ENCODE measurements at places on chromosomes 2 and 18.

DNA sequence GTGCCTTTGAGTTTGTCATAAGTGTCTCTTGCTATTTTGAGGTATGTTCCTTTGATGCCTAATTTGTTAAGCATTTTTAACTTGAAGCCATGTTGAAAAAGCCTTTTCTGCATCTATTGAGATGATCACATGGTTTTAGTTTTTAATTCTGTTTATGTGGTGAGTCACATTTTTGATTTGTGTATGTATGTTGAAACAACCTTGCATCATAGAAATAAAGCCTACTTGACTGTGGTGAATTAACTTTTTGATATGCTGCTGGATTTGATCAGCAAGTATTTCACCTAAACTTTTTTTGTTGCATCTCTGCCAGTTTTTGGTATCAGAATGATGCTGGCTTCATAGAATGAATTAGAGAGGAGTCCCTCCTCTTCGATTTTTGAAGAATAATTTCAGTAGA, 469.7 kb downstream of the CDH2 start:
- DNase-seq = no peak

DNA sequence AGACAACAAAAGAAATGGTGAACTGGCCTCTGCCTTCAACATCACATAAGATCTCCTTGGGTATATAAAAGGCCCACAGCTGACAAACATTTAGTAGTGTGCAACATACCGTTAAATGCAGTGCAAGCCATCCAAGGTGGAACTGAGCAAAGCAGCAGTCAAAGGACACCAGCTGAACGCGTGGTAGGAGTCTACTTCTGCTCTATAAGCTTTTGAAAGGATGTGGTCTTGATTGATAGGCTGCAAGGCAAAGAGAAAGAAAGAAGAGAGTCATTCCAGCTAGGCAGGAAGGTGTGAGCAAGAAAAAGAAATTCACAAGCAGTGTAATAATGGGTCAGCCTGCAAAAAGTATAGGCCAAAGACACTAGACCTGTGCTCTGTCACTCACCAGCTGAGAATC, 356.3 kb downstream of the SATB2 start:
- no peak for DNase-seq

- no peak for DNase-seq
These were observed 653.4 kb upstream of the ID2 start for GRCh38 chr2:8028436-8028835.

DNA sequence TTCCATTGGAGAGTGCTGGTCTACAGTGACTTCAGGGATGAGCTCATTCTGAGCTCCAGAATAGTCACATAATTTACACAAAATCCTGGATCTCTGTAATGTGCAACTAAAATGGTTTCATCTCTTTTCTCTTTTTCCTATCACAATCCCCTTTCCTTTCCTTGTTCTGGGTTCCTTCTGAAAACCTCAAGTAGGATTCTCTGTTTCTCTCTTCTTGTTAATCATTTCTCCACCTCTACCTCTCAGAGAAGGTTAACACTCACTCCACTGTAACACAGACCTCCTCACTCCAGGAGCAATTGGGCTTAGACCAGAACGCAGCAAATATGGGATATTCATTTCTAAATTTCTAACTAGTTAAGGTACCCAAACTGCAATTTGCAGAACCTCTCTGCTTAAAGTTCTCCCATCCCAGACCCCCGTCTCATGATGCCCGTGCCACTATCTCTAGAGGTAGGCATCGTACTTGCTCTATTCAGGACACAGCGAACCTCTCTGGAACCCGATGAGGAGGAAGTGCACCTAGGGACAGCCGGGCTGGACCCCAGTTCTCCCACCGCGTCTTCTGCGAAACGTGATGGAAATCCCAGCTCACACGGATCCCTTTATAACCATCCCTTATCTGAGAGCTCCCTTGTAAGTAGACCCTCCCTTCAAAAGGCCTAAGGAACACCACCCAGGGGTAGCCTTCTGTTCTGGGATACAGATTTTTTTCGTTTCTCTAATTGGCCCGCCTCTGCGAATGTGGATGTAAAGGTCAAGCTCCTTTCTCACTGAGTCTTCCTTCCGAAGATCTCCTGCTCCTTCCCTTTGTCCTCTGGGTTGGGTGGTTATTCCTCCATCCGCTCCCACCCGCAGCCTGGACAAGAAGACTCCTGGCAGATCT, 1.3 kb downstream of the FOXI3 start:
- DNase-seq = no peak

DNA sequence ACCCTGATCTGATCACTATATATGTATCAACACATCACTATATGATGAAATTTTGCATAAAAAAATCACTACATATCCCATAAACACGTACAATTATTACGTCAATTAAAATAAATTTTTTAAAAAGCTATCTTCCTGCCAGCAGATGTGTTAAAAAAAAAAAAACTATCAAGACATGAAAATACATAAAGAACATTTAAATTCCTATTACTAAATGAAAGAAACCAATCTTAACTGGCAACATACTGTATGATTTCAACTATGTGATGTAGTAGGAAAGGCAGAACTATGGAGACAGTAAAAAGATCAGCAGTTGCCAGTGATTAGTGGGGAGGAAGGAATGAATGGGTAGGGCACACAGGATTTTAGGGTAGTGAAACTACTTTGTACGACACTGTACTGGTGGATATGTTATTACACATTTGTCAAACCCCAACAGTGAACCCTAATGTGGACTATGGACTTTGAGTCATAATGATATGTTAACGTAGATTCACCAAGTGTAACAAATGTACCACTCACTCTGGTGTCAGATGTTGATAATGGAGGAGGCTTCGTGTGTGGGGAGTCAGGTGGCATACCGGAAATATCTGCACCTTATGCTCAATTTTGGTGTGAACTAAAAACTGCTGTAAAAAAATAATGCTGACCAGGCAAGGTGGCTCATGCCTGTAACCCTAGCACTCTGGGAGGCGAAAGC, 27.4 kb downstream of the USP34 start:
- no peak for DNase-seq

DNA sequence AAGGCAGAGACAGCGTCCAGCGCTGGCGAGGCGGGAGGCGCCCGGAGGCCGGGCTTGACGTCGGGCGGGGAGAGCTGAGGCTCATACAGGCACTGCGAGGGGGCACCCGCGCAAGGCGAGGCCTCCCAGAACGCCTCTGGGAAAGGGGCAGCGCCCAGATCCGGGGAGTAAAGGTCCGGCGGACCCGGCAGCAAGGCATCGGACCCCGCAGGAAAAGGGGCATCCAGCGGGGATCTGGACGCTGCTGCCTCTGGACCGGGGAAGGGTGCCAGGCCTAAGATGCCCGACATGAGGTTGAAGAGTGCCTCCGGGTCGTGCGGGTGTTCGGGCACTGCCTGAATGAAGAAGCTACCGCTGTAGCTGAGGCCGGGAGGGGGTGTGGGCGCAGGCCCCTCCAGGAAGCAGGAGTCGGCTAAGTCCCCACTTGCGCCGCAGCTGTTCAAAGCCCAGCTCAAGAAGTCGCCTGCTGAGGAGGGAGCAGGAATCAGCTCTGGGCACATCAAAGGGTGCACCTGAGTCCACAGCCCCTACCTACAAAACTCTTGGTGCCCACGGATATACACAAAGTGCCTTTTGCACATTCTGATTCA, 937 bp downstream of the EGR4 start:
- no peak for DNase-seq

GRCh38 chr2:64852771-64853241, 136.4 kb upstream of the SLC1A4 start:
- no peak for DNase-seq

DNA sequence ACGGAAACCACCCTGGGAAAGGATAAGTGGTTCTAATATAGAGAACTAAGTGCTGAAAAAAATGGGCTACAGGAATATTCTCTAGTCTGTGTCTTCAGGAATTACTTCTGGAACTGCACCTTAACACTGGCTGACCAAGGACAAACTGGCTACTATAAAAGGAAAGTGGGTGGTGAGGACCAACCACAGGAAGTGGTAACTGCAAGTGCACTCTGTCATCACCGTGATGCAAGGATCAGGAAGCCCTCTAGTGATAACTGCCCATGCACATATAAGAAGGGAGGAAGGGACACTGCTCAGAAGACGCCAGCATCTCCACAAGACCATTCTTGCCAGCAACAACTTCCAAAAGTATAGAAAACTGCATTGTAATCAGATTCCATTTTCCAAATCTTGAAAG, 424.4 kb upstream of the RGPD4 start:
- DNase-seq = no peak

DNA sequence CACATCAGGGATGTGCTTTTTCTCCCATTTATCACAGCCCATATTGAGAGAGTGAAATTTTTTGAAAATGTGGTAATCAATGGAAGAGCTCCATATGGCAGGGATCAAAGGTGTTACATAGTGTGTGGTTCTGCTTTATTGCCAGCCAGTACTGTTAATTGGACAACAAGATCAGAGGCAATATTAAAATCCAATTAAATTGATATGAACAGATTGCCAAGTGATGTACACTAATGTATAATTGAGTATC, 338.9 kb downstream of the BCL11A start:
- DNase-seq = no peak

DNA sequence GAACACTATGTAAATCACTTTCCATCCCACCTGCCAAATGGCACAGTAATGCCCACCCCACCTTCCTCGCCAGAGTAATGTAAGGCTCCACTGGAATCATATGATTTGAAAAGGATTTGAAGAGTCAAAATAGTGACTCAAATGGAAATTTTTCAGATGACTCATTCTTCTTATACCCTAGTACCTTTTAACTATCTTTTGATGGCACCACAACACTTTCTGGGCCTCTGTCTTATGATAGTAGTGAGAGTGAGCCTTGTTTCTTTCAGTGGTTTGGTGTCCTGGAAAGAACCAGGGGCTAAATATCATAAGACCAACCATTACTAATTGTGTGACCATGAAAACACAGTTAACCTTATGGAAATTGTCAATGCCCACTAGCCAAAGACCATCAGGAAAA, 235.4 kb upstream of the SLC14A2 start:
- DNase-seq = no peak

DNA sequence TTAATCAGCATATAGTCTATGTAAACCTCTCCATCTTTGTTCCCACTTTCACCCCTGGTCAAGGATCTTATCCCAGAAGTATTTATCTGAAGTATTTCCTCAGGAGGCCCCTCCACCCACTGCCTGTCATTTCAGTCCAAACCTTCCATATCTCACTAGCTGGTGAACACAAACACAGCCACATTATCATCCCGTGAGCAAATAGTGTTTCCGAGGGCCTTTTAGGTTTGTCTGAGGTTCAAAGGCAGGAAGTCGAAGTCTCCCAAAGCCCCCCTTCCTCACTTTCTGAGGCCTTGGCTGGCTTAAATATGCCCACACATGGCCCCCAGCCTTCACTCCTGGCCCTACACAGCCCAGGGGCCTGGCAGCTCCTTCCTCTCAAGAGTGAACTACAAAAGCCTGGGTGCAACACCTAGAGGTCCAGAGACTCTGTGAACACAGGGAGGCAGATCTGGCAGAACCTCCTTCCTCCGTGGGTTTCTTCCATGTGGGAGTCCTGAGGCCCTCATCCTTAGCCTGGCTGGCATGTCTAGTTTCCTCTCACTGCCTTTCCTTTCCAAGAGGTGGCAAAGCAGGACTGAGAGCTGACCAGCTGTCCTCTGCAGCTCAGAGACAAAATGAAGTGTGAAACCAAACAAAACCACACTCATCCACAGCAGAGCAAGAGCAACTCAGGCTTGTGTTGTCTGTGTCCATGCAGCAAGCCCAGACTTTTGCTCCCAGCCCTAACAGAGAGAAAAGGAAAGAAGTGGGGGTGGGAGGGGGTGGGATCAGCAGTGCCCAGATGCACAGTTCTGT, 264.2 kb downstream of the SS18 start:
- no peak for DNase-seq

- DNase-seq = no peak
These were observed at the start of gene DSG3 for GRCh38 chr18:31447530-31448191. Gene DSG3, plus strand, starts transcription at chr18:31447741. Its CDS starts 137 bp downstream, at chr18:31447878.

- DNase-seq = no peak
These were observed 209.1 kb downstream of the KCNH7 start for GRCh38 chr2:162629499-162629898.

- DNase-seq = no peak
These were observed 103.0 kb downstream of the KYNU start for GRCh38 chr2:142980246-142981068.

DNA sequence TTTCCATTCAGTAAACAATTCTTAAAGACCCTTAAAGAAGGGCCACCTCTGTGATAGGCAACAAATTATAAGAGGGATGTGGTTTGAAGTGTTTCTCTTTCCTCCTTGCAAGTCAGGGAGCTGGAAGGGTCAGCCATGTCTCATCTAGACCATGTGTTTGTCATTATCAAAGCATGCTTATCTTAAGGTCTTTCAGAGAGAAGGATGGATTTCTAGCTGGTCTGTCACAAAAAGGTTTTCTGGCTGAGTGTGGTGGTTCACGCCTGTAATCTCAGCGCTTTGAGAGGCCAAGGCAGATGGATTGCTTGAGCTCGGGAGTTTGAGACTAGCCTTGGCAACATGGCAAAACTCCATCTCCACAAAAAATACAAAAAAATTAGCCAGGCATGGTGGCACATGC, 59.2 kb upstream of the PEX13 start:
- DNase-seq = no peak

GRCh38 chr2:39583781-39584180, 81.9 kb upstream of the TMEM178A start:
- no peak for DNase-seq

GRCh38 chr2:53859206-53860181, at the start of gene GPR75:
Gene GPR75, minus strand, starts transcription at chr2:53859967. Its CDS starts 5,211 bp downstream, at chr2:53854756.
- no peak for DNase-seq

- DNase-seq = no peak
These were observed 15.2 kb upstream of the SCYGR1 start for GRCh38 chr2:227402959-227403358.

GRCh38 chr2:133324150-133324561, 244.1 kb downstream of the NCKAP5 start:
- DNase-seq = no peak

- no peak for DNase-seq
These were observed 38.6 kb upstream of the TTN start for GRCh38 chr2:178845566-178846457.

DNA sequence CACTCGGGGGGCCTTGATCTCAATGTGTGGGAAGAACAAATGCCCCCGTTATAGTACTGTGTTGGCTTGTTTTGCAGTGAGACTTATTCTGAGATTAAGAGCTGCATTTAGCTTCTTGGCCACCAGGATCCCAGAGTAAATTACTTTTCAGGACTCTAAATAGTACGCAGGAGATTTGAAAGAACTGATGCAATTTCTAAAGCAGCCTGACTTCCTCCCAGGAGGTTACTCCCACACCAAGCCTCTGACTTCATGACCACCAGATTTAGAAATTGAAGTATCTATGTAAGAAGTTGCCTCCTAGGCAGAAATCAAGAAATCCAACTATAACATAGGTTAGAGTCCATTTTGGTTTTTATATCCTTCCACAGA, 67.0 kb downstream of the FEZ2 start:
- no peak for DNase-seq

DNA sequence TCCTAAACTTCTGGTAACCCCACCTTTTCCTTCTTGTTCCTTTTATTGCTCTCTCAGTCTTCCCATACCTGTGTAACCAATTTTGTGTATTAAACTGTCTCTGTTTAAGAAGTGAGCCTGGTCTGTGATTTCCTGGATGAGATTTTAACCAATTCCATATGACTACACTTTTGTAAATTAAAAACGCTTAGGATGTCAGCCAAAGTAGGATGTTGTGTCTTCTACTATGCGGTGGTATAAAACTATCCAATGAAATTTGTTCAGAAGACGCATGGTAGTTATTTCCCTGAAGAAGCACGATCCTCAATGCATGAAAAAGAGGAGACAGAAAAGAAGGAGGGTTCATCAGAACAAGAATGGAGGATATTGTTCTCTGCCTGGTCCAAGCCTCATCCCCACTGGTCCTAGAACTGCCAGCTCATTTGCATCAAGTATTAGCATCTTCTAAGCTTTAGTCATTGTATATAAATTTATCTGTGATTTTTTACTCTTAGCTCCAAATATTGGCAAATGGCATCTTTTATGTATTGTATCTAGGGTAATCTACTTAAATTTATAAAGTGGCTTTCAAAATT, 127.4 kb downstream of the TGIF1 start:
- no peak for DNase-seq

All from NCI-H1436 (cell line).